Neural crest cell (in vitro differentiated cells): ENCODE measurements at places on chromosomes 7 and 10. TPM values are rescaled to one million over a fixed set of nuclear protein-coding genes. Genes with fewer than 3 reads are reported as not detected.

CPVL gene
- 31.3 and 32.9 TPM in 2 replicates for total RNA-seq

- no peak for DNase-seq
Measured at GRCh38 chr7:26639111-26639510, 225.3 kb downstream of the SKAP2 start.

- no peak for DNase-seq
Measured at GRCh38 chr7:68250143-68250542, 1253.5 kb downstream of the TYW1 start.

GRCh38 chr10:119101366-119102098 is 2.4 kb upstream of the DENND10 start:
- no peak for DNase-seq

- no peak for DNase-seq
Measured at GRCh38 chr10:111128331-111129180, 51.7 kb downstream of the ADRA2A start.
